ENCODE measurements at places on chromosomes 5 and 9. TPM values are rescaled to one million over a fixed set of nuclear protein-coding genes. Genes with fewer than 3 reads are reported as not detected.

DNA sequence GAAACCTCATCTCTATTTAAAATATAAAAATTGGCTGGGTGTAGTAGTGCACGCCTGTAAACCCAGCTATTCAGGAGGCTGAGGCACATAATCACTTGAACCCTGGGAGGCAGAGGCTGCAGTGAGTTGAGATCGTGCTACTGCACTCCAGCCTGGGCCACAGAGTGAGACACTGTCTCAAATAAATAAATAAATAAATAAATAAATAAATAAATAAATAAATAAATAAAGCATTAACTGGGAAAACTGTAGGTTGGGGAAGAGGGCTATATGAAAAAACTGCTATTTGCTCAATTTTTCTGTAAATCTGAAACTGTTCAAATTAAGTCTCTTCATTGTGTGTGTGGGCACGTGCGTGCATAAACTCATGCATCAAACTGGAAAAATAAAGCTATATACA is 59.9 kb upstream of the RAPGEF6 start:
- peaks cover 11% of the 10 kb centered on the region for H3K36me3 ChIP-seq
- no peak overlapping the region for H3K4me3 ChIP-seq
- DNase-seq: no peak
- no peaks in the 10 kb centered on the region for H3K4me1 ChIP-seq

DNA sequence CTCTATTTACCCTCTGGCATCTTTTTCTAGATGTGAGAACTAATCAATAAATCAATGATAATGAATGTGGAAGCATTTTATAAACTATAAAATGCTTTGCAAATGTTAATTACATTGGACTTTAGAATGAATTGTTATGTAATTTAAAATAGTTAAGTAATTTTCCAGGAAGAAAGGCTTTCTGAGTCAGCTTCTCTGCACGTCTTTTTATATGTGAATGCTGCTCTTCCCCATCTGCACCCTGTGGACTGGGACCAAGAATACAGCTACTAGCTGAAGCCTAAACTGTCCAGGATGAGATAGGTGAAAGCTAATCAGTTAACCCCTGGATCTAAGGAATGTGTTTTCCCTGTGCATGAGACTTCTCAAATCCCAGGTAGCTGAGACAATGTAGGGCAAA is 292.9 kb downstream of the NR3C1 start:
- H3K4me3 ChIP-seq: no peak overlapping the region
- H3K36me3 ChIP-seq: no peaks in the 10 kb centered on the region
- no peak for DNase-seq

The HMCN2 gene
- total RNA-seq: 12.4 TPM

DNA sequence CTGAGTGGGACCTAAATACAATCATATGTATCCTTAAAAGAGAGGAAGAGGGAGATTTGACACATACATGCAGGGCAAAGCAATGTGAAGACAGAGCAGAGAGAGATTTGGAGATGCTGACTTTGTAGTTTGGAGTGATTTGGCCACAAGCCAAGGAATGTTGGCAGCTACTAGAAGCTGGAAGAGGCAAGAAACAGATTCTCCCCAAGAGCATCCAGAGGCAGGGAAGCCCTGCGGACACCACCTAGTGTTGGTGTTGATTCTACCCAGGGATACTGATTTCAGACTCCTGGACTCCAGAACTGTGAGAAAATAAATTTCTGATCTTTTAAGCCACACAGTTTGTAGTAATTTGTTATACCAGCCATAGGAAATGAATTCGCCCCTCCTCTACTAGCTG is 64.9 kb upstream of the OSMR start:
- DNase-seq: no peak
- H3K4me1 ChIP-seq: no peaks in the 10 kb centered on the region
- 0 out of 2 replicates have a peak, but pooled peaks cover 4% of the 10 kb centered on the region for H3K27me3 ChIP-seq
- no peak overlapping the region for H3K27ac ChIP-seq
- H3K4me3 ChIP-seq: no peak overlapping the region

- H3K4me3 ChIP-seq: no peak overlapping the region
- DNase-seq: no peak
- H3K27me3 ChIP-seq: no peaks in the 10 kb centered on the region
- no peaks in the 10 kb centered on the region for H3K4me1 ChIP-seq
- no peaks in the 10 kb centered on the region for H3K36me3 ChIP-seq
These were observed 937.2 kb upstream of the TYRP1 start for GRCh38 chr9:11755951-11756350.

The ARL15 gene
- 23.9 TPM for total RNA-seq

GRCh38 chr9:26391036-26391435 is 501.6 kb downstream of the CAAP1 start:
- H3K27me3 ChIP-seq: peaks cover 6% of the 10 kb centered on the region
- H3K4me3 ChIP-seq: no peak overlapping the region
- no peak overlapping the region for H3K27ac ChIP-seq
- DNase-seq: no peak

DNA sequence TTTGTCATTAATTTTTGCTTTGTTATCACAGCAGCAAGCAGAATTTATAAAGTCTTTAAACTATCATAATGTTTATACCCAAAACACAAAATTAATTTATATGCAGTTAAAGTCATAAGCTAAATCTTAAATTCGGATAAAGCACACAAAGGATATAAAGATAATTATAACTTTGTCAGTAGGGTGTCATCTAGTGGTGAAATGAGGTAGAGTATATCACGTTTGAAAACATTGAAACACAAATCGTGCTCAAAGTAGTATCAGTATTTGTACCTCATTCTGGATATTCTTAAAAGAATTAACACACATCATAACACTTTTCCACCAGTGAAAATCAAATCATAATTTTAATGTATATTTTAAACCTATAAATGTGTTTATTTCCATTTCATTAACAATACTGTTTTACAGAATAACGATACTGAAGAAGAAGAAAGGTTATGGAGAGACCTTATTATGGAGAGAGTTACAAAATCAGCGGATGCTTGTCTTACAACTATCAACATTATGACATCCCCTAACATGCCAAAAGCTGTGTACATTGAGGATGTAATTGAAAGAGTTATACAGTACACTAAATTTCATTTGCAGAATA is 129.5 kb downstream of the NIPBL start:
- H3K27ac ChIP-seq: no peak overlapping the region
- no peak for DNase-seq
- H3K4me3 ChIP-seq: no peak overlapping the region
- H3K27me3 ChIP-seq: no peaks in the 10 kb centered on the region
- H3K36me3 ChIP-seq: peaks cover 34% of the 10 kb centered on the region
- H3K4me1 ChIP-seq: no peaks in the 10 kb centered on the region

The PTGR1 gene
- 51.8 TPM for total RNA-seq

- no peak overlapping the region for H3K27ac ChIP-seq
- no peak for DNase-seq
- no peaks in the 10 kb centered on the region for H3K27me3 ChIP-seq
These were observed 185.6 kb upstream of the DMRT1 start for GRCh38 chr9:655875-656274.

DNA sequence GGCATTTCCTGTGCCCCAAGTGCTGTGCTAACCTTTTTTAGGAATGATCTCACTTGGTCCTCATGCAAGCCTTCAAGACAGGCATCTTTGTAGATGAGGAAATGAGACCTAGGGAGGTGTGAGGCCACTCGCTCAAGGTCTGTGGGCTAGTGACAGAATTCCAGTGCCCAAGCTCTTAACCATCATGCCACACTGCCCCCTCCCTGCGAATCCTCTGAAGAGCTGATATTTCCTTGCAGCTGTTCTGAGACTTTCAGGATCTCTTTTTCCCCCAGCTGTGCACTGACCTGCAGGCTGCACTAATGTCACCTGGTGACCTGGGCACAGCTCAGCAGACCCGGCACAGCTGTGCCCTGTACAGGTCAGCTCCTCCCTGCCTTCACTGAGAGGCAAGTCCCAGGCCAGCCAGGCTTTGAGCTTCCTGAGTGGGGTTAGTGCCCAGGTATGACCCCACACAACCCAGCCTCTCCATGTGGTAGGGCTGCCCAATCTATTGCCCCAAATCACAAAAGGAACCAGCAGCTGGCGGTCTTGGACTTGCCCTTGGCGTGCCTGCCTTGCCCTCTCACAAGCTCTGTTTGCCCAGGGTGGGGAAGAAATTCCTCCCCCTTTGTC is 32.7 kb downstream of the MORN5 start:
- no peaks in the 10 kb centered on the region for H3K36me3 ChIP-seq
- H3K27me3 ChIP-seq: no peaks in the 10 kb centered on the region
- H3K27ac ChIP-seq: no peak overlapping the region
- H3K4me1 ChIP-seq: peaks cover 20% of the 10 kb centered on the region
- no peak for DNase-seq
- H3K4me3 ChIP-seq: no peak overlapping the region
